HT-29 (cell line): ENCODE measurements at places on chromosomes 16 and 17. TPM values are rescaled to one million over a fixed set of nuclear protein-coding genes. Genes with fewer than 3 reads are reported as not detected.

GRCh38 chr16:61243954-61244353, 792.3 kb downstream of the CDH8 start:
- DNase-seq = no peak

DNA sequence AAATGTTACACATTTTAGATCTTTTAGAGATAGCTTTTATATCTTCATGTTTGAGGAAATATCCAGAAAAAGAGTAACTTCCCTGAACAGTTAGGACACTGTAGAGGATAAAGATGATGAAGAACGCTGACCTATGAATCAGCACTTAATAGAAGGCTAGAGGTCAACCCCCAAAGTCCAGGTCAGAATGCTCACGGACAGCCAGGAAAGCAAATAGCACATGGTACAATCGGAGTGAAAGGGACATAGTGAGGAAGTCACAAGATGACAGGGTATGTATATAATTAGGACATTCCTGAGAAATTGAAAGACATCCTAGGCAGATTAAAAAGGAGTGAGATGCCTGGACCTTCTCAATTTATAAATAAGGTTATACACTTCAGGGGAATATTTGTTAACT, 55.1 kb upstream of the CNTNAP4 start:
- no peak for DNase-seq

- DNase-seq = peak; percentile 16
Measured at GRCh38 chr17:32240750-32241149, 24.9 kb upstream of the RHBDL3 start.

The KRT33B gene
- not detected in 2 replicates for total RNA-seq

The KRT31 gene
- not detected in 2 replicates for total RNA-seq
